ENCODE measurements at places on chromosomes 12 and 14. TPM values are rescaled to one million over a fixed set of nuclear protein-coding genes. Genes with fewer than 3 reads are reported as not detected.

The KRT78 gene
- total RNA-seq: not detected

The AMHR2 gene
- total RNA-seq: 0.13 TPM

The CACNA1C gene
- 0.03 TPM for total RNA-seq

The SLC6A15 gene
- 0.36 TPM for total RNA-seq

The RPS6KL1 gene
- total RNA-seq: 14.9 TPM

The PRB2 gene
- not detected for total RNA-seq

The VRTN gene
- not detected for total RNA-seq

The RPL41 gene
- 2,264 TPM for total RNA-seq

The MYF5 gene
- total RNA-seq: not detected

The SBNO1 gene
- total RNA-seq: 68.7 TPM

The PARPBP gene
- total RNA-seq: 14.3 TPM

The CEP128 gene
- total RNA-seq: 9.3 TPM

The CIROP gene
- total RNA-seq: not detected

The CLEC4D gene
- total RNA-seq: not detected

The C1R gene
- total RNA-seq: 1.3 TPM

The RHOJ gene
- 0.28 TPM for total RNA-seq

The INSM2 gene
- total RNA-seq: not detected

The PAX9 gene
- total RNA-seq: 0.82 TPM

The RTRAF gene
- 93.7 TPM for total RNA-seq

The CLBA1 gene
- 13.8 TPM for total RNA-seq

The GPR84 gene
- total RNA-seq: not detected

The CLEC1A gene
- 0.41 TPM for total RNA-seq

The CSRP2 gene
- 7.8 TPM for total RNA-seq

The SPX gene
- total RNA-seq: 0.13 TPM

The RPL10L gene
- not detected for total RNA-seq

The ACTR10 gene
- 34.9 TPM for total RNA-seq

The VWF gene
- 0.31 TPM for total RNA-seq

The KLRK1 gene
- total RNA-seq: 0.95 TPM

The TAS2R9 gene
- total RNA-seq: not detected

The POTEM gene
- total RNA-seq: not detected

The TPPP2 gene
- not detected for total RNA-seq

The APOF gene
- total RNA-seq: 0.10 TPM

The STYK1 gene
- 0.85 TPM for total RNA-seq

The GPR65 gene
- not detected for total RNA-seq

The ACYP1 gene
- total RNA-seq: 21.3 TPM

The KIF5A gene
- 3.0 TPM for total RNA-seq

The CLEC4C gene
- total RNA-seq: not detected

The CKAP4 gene
- total RNA-seq: 95.9 TPM

The TPH2 gene
- total RNA-seq: not detected

The PMCH gene
- not detected for total RNA-seq

The GZMB gene
- 1.2 TPM for total RNA-seq

The ZFHX2 gene
- total RNA-seq: 2.4 TPM
